ENCODE measurements at places on chromosomes 5 and 9.

- no peak for DNase-seq
Measured at GRCh38 chr5:171226096-171226754, 82.8 kb upstream of the TLX3 start.

- no peak for DNase-seq
Measured at GRCh38 chr5:135866016-135866415, 29.6 kb downstream of the IL9 start.

GRCh38 chr9:35649431-35650340 is 1.0 kb downstream of the SIT1 start:
- no peak for DNase-seq

GRCh38 chr5:44632344-44632743 is 176.4 kb upstream of the MRPS30 start:
- DNase-seq, result no peak

DNA sequence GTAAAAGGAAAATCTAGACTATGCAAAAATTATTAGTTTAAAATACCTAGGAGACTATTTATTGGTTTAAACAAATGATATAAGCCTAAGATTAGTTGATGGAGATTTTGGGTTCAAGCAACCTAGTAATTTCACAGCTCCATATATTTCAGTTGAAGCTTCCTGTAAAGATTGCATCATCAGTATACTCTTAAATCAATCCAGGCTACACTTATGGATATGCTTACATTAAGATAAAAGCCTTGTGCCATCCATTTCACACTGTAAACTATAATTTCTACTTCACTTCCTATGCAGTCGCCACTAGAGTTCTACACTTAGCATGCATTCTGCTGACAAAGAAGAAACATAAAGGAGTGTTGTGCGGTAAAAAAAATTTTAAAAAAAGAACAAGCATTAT is 7.3 kb upstream of the LIX1 start:
- no peak for DNase-seq

DNA sequence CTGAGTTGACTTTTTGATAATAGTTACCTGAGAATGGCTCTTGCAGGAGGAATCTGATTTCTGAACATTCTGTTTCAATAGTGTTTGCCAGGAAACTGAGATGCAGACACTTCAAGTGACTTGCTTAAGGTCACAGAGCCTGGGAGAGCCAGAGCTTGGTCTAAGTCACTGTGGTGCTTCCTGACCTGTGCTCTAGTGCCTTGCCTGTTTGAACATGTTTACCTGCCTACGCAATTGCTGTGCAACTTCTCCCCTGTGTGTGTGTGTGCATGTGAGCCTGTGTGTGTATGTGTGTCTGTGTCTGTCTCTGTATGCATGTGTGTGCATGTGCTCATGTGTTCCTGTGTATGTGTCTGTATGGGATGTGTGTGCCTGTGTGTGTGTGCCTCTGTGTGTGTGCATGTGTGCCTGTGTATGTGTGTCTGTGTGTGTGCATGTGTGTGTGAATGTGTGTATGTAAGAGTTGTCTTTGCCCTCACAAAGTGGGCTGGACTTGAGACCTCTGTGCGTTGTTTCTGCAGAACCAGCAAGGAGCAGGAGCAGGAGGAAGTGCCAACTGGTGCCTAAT is 185.8 kb downstream of the GADD45G start:
- DNase-seq, result peak; percentile 35

DNA sequence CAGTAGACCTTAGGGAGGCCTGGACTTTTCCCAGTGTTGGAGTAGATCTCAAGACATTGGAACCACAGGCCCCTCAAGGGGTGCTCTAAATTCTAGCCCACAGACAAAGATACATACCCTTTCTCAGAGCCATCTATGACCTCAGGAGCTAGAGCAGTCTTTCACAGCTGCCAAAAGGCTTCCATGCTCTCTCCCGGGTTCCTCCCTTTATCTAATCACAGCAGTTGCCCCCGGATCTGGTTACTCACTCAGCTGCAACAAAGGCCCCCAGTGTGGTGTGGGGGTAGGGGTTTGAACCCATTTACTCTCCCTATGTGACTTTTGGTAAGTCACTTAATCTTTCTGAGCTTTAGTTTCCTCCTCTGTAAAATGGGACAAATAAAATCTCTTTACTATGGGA is 27.0 kb downstream of the POU4F3 start:
- no peak for DNase-seq

GRCh38 chr9:127505396-127506116 is 54.2 kb downstream of the LRSAM1 start:
- DNase-seq, result no peak

Measured in NCI-H510A treated with DMSO at 0.1 percent for 48 hours (cell line).